ENCODE measurements at places on chromosomes 1 and 21. TPM values are rescaled to one million over a fixed set of nuclear protein-coding genes. Genes with fewer than 3 reads are reported as not detected.

The IL22RA1 gene
- polyA plus RNA-seq: not detected

The LCE6A gene
- not detected for polyA plus RNA-seq

The RPTN gene
- not detected for polyA plus RNA-seq

The LRRC38 gene
- not detected for polyA plus RNA-seq

The PIGV gene
- 4.5 TPM for polyA plus RNA-seq

The CCDC28B gene
- 39.7 TPM for polyA plus RNA-seq

The VSIG8 gene
- polyA plus RNA-seq: not detected

The PLEKHN1 gene
- polyA plus RNA-seq: 1.4 TPM

The LAMB3 gene
- 0.05 TPM for polyA plus RNA-seq

The S100A2 gene
- polyA plus RNA-seq: 0.89 TPM

The GCSAML gene
- not detected for polyA plus RNA-seq

The C1orf94 gene
- polyA plus RNA-seq: 4.3 TPM

The GREM2 gene
- polyA plus RNA-seq: 0.24 TPM

The PDC gene
- not detected for polyA plus RNA-seq

GRCh38 chr1:11725616-11726015 is 10.3 kb upstream of the AGTRAP start:
- no peak for DNase-seq

- no peak for DNase-seq
Observed at GRCh38 chr1:42844592-42845140, 1.7 kb upstream of the ZNF691 start.

DNA sequence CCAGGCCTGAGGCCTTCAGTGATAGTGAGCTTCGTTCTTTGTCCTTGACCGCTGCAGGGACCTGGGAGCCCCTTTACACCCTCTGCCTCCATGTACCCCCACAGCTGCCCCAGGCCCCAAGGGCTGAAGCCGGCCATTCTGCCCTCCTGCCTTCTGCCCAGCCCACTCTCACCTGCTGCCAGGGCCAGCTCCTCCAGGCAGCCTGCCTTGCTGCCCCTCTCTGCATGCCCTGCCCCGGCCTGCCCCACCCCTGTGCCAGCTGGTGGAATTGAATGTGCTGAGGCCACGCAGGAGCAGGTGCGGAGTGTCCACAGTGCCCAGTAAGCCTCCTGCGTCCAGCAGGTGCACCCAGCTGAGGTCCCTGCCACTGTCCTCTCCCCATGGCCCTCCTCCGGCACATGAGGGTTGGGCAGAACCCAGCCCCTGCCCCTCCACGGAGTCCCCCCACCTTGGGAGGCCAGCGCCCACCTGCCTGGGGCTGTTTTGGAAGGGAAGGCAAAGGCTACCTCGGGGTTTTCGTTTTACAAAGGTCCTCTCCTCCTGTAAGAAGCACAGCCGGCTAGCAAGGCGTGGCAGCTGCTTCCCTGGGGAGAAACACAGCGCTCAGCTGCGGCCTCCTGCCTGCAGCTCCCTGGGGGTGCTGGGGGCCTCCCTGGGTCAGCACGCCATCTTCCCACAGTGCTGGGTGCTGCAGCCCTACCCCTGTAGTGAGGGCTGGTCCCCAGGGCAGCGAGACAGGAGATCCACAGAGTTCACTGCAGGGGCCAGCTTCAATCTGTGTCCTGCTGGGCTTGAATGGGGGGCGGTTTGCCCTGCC is 21.0 kb downstream of the MMEL1 start:
- no peak for DNase-seq

GRCh38 chr1:54982739-54983138 is 2.3 kb downstream of the TMEM61 start:
- no peak for DNase-seq

DNA sequence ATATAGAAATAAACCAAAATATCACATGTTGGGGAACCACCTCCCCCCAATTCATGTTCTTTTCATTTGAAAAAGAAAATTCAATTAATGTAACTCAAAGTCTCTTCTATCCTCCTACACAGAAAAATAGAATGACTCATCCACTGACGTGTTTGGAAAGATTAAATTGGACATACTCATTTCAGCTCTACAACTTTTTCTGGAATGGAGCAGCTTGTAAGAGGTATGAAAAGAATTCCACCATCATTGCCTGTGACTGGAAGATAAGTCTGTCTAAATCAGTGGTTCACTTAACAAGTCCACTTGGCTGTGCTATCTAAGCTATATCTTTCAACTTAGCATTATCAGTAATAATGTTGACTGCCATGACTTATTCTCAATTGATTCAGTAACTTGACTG is 702.3 kb downstream of the BRINP3 start:
- DNase-seq: no peak

- DNase-seq: no peak
Observed at GRCh38 chr1:36599828-36600227, 117.1 kb upstream of the CSF3R start.

DNA sequence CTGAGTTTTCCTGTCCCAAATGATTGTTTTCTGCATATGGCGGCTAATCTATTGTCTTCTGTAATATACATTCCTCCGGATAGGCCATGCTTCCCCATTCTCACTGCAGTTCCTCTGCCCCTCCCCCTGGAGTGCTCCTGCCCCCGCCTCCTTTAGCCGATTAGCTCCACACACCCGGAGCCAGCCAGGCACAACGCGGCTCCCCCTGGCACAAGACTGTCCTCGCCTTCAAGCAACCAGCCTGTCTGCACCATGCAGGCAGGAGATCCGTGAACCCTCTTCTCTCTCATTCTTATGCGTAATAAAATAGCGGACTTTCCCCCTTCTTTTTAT is 18.0 kb downstream of the SERTAD4 start:
- DNase-seq: peak; percentile 83

DNA sequence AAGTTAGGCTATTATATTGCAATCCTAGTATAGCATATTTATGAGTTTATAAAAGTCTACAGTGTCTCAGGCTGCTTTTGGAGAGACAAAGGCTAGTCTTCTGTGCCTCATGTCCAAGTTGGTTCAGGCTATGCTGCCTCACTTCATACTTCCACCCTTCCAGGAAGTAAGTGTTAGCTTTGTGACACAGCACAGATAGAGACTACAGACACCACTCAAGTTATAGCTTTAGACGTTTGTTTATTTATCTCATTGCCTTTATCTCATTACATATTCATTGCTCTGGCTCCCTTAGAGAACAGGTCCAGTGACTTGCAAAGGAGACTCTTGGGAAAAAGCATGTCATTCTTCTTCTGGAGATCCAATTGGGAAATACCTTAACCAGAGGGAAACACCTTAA is 22.6 kb upstream of the GBP4 start:
- DNase-seq: no peak

- DNase-seq: no peak
Observed at GRCh38 chr1:222824641-222825040, 9.8 kb downstream of the DISP1 start.

DNA sequence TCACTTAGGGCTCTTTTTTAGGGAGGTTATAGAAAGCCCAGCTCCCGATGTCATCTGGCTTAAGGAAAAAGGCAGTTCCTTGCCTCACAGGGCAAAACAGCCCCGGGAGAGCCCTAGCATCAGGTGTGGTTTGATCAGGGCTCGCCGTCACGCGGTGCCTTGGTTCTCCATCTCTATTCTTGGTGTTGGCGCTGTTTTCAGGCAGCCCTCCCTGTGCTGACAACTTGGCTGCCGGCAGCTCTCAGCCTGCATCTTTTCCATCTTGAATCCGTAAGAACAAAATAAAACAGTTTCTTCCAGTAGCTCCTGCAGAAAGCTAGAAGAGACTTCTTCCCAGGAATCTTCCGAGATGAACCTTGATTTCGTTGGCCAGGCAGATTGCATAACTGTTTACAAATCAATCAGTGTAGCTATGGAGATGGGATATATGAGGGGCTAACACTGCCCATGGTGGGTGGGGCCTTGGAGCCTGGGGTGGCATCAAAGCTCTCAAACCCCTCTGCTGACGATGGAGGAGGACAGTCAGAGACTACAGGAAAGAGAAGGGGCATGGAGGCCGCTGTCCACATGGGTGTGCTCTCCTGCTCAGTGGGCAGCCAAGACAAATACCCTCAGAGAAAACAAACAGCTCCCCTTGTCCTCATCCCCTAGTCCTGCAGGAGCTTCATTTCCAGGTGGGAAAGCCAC is 370.7 kb upstream of the C1orf174 start:
- DNase-seq: no peak

- peak; percentile 43 for DNase-seq
Observed at GRCh38 chr21:36134803-36135390, at the start of gene CBR3. CBR3 (plus strand) TSS chr21:36135079; CDS start chr21:36135193, 114 bp downstream.

- DNase-seq: no peak
Observed at GRCh38 chr1:222373216-222373615, 174.7 kb downstream of the HHIPL2 start.

DNA sequence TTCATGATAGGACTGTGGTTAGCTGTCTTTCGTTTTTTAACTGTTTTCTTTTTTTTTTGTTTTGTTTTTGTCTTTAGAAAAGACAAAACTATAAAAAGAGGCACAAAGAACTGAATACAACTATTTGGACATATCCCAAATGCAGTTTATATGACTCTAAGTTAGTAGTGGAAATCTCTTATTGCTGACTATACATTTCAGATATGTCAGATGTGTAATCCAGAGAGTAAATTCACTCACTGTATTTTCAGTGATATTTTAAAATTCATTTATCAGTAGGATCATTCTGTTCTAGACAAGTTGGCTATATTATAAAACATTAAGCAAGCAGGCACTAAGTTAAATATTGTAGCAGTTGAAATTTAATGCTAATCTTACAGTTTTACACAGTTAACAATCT is 5.7 kb downstream of the RAP1A start:
- no peak for DNase-seq

DNA sequence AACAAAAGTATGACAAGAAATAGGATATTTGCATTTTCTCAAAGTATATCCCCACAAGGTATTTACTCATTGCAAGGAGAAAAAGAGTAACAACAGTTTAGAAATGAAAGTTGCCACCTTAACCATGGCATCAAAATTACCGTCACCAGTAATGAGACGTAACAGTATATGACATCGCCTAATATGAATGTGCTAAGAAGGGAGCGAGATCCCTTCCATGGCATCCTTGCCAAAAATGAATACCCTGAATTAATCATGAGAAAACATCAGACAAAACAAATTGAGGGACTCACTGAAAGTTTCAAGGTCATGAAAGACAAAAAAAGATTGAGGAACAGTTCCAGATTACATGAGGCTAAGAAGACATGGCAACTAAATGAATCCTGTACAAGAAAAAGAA is 78.9 kb upstream of the MROH9 start:
- no peak for DNase-seq

GRCh38 chr1:99849744-99850458 is at the start of gene AGL:
AGL (plus strand) TSS chr1:99850361; CDS start chr1:99851043, 682 bp downstream.
- DNase-seq: peak; percentile 90

DNA sequence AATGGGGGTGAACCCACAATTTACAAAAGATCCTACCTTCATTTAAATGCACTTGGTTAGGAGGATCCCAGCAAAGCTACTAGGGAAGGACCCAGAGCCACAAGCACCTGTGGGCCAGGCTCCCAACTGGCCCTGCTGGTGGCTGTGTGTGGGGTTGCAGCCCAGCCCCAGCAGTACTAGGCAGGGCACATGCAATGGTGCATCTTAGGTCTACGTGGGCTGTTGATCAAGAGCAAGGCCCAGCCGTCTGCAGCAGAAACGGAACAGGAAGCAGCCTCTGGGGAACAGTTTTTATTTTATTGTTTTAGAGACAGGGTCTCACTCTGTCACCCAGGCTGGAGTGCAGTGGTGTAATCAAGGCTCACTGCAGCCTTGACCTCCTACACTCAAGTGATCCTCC is 134.1 kb upstream of the RAB4A start:
- DNase-seq: no peak

GRCh38 chr1:91827459-91828321 is 58.3 kb downstream of the TGFBR3 start:
- no peak for DNase-seq

- no peak for DNase-seq
Observed at GRCh38 chr1:202580619-202581018, 129.6 kb downstream of the SYT2 start.

DNA sequence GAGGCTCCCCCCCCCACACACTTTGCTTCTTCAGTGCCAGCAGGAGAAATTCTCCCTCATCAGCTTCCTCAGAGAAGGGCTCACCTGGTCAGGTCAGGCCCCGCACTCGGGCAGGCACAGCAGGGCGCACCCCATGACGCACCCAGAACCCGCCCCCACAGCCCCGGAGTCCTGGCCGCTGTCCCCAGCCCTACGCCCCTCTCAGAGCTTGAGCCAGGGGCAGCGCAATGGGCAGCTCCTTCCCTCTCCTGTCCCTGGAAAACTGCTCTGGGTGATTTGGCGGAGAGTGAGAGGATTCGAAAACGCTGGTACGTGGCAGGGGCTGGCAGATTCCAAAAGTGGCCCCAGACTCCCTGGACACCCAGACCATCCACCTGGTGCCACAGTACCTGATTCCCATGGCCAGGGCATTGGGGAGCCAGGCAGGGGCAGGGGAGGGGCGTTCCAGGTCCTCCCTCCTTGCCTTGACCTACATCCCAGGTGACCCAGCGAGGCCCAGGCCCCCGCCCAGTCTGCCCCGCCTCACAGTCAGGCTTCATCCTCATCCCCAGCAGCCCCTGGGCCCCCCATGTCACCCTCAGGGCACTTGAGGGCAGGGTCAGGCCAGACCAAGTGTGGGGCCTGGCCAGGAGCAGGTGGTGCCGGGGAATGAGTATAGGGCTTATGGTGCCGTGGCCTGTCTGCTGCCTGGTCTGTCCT is 23.7 kb downstream of the RRP1 start:
- DNase-seq: no peak

DNA sequence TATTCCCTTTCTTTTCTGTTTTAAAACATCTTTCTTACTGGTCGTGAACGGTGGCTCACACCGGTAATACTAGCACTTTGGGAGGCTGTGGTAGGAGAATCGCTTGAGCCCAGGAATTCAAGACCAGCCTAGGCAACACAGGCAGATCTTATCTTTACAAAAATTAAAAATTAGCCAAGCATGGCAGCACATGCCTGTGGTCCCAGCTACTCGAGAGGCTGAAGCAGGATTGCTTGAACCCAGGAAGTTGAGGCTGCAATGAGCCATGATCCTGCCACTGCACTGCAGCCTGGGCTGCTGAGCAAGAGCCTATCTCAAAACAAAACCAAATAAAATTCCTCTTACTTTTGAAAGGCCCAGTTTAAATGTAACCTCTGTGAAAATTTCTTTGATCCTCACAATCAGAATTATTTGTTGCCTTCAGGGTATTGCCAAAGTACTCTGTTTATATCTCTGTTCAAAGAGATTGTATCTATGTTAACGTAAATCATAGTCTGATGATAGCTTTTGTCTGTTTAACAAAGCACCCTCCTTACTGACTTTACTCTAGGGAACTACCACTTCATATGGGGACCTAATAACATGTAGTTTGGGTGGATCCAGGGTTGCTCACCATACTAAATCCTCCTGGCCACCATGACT is 71.6 kb downstream of the RERE start:
- no peak for DNase-seq

Data from GM23338 (cell line).